ENCODE measurements at places on chromosomes 1 and 21.
A peak's percentile ranks its signal among the peaks of the same experiment; 100 is the strongest.

GRCh38 chr1:173422456-173422976, 54.6 kb upstream of the PRDX6 start:
- H3K4me1 ChIP-seq, result no peaks in the 10 kb centered on the region
- no peak overlapping the region for H3K27ac ChIP-seq
- no peak for DNase-seq
- H3K4me3 ChIP-seq, result no peak overlapping the region
- H3K36me3 ChIP-seq, result no peaks in the 10 kb centered on the region

DNA sequence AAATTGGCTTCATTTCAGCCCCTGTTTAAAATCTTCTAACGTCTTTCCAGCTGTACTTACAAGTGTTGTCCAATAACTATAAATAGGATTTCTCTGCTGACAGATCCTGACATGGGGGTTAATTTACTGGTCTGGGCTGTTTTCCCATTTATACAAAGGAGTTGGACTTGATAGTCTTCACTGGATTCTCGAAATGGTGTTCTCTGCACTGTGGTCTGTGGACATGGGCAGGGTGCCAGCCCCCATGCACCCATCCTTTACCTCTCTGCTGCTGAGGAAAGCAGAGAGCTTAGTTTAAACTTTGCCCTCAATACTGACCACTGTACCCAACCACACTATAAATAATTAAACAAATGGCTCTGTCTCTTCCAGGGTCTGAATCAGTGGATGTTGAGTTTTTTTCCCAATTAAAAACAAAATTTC, 5.2 kb downstream of the DIO1 start:
- DNase-seq, result no peak
- H3K36me3 ChIP-seq, result no peaks in the 10 kb centered on the region
- no peaks in the 10 kb centered on the region for H3K27me3 ChIP-seq
- no peak overlapping the region for H3K4me3 ChIP-seq
- peaks cover 2% of the 10 kb centered on the region for H3K4me1 ChIP-seq
- peak overlapping the region; percentile 60 for H3K27ac ChIP-seq

- H3K27me3 ChIP-seq, result no peaks in the 10 kb centered on the region
- H3K27ac ChIP-seq, result peak overlapping the region; percentile 24
- H3K4me3 ChIP-seq, result no peak overlapping the region
Measured at GRCh38 chr1:65056234-65056633, 89.9 kb upstream of the JAK1 start.

- peaks cover 43% of the 10 kb centered on the region for H3K4me1 ChIP-seq
- H3K36me3 ChIP-seq, result no peaks in the 10 kb centered on the region
- no peak overlapping the region for H3K4me3 ChIP-seq
- H3K27me3 ChIP-seq, result no peaks in the 10 kb centered on the region
Measured at GRCh38 chr21:39117440-39117970, 65.7 kb downstream of the PSMG1 start.

GRCh38 chr1:41161846-41162245, 80.3 kb downstream of the SCMH1 start:
- no peak for DNase-seq
- no peak overlapping the region for H3K4me3 ChIP-seq
- no peaks in the 10 kb centered on the region for H3K27me3 ChIP-seq
- no peak overlapping the region for H3K27ac ChIP-seq
- H3K36me3 ChIP-seq, result peaks cover 10% of the 10 kb centered on the region

DNA sequence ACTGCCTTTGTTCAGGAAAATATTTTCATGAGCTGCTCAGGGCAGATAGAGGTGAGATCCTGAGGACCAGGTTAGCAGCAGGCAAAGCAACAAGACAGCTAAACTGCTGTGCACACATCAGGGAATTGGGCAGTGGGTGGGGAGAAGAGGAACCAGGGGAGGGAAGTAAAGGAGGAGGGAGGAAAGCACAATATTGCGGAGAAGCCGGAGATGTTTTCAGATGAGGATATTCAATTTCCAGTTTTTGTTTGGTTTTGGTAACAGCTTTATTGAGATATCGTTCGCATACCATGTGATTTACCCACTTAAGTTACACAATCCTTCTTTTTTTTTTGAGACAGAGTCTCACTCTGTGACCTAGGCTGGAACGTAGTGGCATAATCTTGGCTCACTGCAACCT, 34.5 kb downstream of the EPHA10 start:
- H3K27ac ChIP-seq, result no peak overlapping the region
- no peak overlapping the region for H3K4me3 ChIP-seq
- no peaks in the 10 kb centered on the region for H3K36me3 ChIP-seq
